ENCODE measurements at places on chromosomes 2 and 18.

DNA sequence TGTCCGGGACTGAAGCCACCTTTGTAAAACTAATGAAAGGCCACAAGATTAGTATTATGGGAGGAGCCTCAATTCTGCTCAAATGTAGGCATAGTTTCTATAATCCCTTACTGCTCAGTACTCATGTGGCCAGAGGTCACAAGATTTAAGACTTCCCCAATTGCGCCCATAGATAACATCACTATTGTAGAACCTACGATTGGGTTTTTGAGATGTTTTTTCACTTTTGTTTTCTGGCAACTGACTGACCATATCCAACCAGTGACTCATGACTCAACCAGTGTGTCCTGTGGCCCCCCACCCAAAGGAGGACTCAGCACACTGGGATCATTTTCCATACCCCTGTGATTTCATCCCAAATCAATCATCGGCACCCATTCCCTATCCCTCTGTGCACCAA is 15.2 kb upstream of the TSPYL6 start:
- no peak for DNase-seq

DNA sequence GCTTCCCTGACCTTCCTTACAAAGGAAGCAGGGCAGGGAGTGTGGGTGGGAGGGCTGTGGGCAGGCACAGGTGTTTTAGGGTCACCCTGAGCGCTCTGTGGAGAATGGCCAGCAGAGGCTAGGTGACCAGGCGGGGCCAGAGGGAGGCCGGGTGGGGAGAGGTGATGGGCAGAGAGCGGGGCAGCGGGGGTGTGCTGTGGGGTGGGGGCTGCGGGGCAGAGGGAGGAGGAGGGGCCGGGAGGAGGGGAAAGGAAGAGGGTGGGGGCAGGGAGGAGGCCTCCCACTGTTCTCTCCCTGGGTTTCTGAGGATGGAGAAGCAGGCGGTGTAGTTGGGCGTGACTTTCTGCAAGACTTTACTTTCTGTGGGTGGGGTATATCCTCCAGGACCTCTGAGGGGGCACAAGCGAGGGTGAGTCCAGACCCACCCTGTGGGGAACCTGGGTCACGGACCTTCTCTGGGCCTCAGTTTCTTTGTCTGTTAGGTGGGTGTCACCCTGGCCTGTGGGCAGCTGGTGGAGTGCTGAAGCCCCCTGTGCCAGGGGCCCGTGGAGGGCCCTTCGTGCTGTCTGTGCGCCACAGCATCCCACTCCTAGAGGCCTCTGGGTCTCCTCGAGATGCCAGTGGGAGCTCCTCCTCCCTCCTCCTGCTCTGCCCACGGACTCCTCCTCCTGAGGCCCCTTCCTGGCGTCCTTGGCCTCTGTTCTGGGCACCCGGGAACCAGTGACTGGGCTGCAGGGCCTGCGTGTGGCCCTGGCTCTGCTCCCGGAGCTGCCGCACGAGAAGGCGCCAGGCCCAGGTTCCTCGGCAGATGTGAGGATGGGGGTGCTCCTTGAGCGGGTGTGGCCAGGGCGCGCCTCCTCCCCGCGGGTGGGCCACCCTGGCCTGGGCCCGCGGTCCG is 6.3 kb upstream of the NEU4 start:
- peak; percentile 47 for DNase-seq

- DNase-seq = no peak
Observed at GRCh38 chr2:127584516-127585033, 49.1 kb downstream of the MYO7B start.

DNA sequence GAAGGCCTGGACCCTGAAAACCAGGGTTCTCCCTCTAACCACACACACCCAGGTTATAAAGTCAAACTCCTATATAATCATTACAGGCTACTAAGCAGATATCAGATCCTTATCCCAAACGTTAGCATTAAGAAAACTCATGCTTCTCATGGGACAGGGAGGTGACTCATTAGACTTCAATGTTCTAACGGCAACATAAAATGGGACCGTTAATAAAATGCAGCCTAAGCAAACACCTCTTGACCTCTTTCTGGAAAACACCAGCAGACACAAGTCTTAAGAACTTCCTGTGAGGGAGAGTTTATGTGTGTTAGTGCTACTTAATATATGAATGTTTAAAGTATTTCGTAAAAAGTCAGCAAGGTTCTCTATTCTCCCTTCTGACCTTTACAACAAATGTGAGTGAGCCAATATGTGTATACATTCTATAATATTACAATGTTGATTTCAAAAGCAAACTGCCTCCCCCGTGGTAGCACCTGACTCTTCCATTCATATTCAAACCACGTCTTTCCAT is 31.7 kb downstream of the LPIN2 start:
- no peak for DNase-seq

- peak; percentile 22 for DNase-seq
Observed at GRCh38 chr2:134392442-134393074, 138.7 kb downstream of the MGAT5 start.

DNA sequence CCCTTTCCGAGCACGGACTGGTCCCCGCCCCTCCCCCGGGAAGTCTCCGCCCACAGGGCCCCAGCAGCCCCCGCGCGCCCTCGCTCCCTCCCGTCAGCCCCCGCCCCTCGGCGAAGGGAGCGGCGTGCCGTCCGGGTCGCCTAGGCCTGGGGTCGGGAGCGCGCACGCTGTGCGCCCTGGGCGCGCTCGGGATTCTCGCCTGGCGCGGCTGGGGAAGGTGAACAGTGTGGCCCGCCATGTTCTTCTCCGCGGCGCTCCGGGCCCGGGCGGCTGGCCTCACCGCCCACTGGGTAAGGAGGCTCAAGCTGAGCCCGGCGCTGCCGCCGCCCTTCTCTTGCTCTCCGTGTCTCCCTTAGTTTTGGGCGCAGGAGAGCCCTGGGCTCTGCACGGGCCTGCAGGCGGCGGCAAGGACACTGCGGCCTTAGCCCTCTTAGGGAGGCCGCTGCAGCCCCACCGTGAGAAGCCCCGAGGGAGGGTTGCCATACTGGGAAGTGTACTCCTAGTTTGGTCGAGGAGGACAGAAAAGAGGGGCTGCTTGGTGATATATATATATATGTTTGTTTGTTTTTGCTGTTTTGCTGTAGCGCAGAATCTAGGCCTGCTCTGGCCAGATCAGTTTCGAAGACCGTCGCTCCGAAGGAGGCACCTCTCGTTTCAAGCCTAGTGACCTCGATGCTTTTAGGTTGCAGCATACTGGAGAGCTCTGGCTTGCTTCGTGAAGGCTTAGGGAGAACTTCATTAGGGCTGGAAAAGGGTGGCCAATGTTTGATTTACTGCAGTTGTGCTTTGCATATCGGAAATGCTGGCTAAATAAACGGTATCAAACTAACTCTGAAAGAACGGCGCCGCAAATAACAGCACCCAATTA is at the start of gene NDUFV2:
Gene NDUFV2, plus strand, starts transcription at position 192 of the 868 bp plus-strand sequence. Its CDS starts 45 bp downstream, at position 237.
- peak; percentile 98 for DNase-seq

DNA sequence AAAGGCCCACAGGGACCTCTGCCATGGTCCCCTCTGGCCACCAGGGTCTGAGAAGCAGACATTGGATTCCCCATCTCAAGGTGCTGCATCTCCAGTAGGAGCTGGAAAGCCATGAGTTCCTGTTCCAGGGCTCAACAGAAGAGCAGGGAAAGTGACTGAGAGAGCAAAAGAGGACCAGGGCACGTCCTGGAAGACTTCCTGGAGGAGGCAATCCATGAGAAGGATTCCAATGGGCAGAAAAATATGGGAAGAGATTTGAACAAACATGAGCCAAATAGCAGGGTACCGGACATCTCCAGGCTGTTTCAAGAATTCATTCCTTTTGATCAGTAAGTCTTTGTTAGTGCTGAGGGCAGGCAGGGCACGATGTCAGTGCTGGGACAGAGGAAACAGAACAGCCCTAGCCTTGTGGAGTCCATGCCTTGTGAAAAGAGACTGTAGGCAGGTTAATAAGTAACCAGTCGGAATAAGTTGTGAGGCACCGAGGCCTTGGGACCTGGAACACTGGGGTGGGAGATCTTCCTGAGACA is 72.8 kb upstream of the TWIST2 start:
- no peak for DNase-seq

- DNase-seq = no peak
Observed at GRCh38 chr2:196944570-196944969, 18.1 kb upstream of the PGAP1 start.

- no peak for DNase-seq
Observed at GRCh38 chr2:74077636-74078035, 70.1 kb downstream of the BOLA3 start.

GRCh38 chr2:180057706-180058412 is 50.8 kb upstream of the CWC22 start:
- DNase-seq = no peak

DNA sequence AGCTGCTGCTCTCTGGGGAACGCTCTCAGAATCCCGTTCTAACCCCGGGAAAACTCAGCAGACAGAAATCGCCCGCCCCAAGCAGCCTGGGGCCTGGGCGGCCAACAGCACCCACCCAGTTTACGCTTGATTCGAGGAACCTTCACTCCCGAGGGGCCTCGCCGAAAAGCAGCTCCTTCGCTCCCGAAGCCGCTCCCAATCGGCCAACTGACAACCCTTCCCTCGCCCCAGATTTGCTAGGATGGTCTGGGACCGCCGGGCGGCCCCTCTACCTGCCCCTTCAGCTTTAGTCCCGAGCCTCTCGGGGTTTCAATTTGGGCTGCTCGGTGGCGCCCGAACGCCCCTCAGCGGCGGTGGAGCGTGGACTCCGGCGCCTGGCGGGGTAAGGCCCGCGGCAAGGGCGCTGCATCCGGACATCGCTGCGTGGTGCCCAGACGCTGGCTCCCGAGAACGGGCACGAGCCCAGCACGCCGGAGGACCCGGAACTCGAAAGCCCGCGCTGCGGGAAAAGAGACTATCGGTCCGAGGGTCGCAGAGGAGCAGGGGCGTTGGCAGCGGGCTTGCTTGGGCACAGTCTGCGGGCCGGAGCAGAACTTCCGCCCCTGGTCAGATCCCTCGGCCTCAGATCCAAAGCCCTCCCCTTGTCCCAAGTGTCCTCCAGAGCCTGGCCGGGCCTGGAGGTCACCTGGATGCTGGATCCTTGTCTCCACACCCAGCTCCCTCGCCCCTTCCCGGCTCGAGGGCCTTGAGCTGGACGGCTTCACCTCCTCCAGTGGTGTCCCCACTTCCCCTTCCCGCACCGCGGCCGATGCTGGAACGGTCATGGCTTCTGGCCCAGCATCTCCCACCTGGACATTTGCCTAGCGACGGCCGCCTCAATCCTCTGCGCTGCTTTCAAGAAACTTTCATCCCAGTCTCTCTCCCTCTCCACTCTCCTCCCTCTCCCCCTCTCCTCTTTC is 3.0 kb upstream of the OTX1 start:
- peak; percentile 51 for DNase-seq

GRCh38 chr2:78861546-78861945 is 164.0 kb upstream of the REG3G start:
- peak; percentile 43 for DNase-seq

DNA sequence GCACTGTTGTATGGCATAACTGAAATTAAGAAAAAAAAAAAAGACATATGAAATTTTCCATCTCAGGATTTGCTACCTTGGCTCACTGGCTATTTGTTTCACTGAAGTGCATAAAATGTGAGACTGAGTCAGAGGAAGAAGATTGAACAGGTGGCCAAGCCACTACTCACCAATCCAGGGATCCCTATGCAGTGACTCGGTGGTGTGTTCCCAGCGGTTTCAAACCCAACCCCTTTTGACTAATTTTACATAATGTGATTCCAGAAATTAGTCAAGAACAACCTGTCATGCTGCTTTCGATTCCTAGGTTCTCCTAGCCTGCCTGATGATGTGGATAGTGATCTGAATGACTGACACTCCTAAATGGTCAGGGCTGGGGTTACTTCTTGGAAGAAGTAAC is 77.3 kb downstream of the KLHL14 start:
- no peak for DNase-seq

GRCh38 chr2:129165006-129165405 is 814.5 kb upstream of the RAB6C start:
- no peak for DNase-seq

DNA sequence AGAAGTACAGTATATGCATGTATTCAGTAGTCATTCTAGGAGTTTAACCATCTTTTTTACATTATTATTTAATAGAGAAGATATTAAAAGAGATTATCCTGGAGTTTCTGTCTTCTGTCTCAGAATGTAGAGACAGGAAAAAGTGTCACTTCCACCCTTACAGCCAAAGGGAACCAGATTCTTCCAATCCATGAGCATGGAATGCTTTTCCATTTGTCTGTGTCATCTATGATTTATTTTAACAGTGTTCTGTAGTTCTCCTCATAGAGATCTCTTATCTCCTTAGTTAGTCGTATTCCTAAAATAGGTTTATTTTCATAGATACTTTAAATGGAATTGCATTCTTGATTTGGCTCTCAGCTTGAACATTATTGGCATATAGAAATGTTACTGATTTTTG is 959.5 kb upstream of the PIK3C3 start:
- no peak for DNase-seq

- no peak for DNase-seq
Observed at GRCh38 chr2:183995632-183996031, 602.7 kb upstream of the ZNF804A start.

DNA sequence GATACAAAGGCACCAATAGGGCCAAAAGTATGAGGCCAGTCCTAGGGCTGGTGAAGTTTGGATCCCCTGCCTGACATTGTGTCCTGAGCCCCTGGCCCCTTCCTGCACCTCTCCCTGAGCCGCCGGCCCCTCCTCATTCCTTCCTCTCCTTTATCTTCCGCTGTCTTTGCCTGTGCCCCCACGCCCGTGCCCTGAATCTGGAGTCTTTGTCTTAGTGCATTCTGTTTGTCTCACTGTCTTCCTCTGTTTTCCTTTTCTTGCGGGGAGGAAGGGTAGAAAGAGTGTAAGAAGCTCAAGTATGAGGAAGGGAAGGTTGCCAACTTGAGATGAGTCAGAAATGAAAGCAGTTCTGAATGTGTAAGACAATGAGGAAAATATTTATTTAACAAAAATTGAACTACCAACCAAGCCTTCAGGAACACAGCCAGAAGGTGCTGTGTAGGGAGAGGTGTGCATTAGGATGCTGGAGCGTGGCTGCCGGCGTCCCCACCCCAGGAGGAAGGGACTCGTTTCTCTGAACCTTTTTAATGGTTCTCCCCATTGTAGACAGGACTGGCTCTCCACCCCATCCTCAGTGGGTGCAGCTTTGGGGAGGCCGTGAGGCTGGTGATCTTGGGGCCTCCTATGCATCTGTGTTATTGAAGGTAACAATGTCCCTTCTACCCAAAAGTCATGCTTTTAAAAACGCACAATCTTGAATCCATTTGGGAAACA is 133.1 kb downstream of the NEDD4L start:
- no peak for DNase-seq

DNA sequence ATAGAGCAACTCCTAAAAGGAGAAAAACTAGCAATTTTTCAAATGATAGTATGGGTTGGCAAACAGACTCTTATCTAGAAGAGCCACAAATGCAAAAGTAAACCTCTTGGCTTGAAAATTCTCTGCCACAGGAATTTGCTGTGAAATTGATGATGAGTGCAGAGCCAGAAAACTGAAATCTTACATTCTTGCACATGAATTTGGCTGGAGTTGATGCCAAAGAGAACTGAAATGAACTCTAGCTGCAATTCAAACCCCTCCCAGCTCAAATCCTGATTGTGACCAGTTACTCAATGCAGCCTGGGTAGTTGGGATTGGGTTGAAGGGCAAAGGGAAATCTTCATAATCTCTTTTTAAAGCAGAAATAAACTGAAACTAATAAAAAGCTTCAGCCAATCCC is 266.6 kb downstream of the PDE11A start:
- no peak for DNase-seq

- DNase-seq = no peak
Observed at GRCh38 chr2:183019718-183020442, 18.4 kb downstream of the NCKAP1 start.

- peak; percentile 68 for DNase-seq
Observed at GRCh38 chr2:222360146-222360545, 61.3 kb upstream of the PAX3 start.

- DNase-seq = no peak
Observed at GRCh38 chr2:143640826-143641225, 511.6 kb downstream of the ARHGAP15 start.

- DNase-seq = no peak
Observed at GRCh38 chr2:236026841-236027240, 141.3 kb downstream of the GBX2 start.

- DNase-seq = peak; percentile 5
Observed at GRCh38 chr18:51867767-51868166, 472.2 kb upstream of the DCC start.

All from NB4 (cell line).